ENCODE measurements at places on chromosomes 11 and 22.

- DNase-seq, result no peak
Observed at GRCh38 chr11:50088231-50088630, 55.6 kb downstream of the OR4C45 start.

DNA sequence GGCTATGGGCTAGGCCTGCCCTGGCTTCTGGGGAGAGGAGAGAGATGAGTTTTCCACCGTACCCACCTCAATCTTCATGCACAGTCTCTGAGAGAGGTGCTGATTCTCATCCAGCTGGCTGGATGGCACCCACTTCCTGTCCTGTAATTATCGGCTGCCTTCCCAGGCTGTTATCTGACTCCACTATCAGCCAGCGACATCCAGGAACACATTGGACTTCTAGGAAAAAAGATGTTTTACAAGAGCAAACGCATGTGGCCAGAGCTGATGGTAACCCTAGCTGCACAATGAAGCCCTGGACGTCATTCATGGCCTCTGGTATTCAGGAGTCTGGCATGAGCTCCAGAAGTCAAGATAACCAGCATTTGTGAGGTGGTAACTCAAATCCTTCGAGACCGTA is 137.4 kb downstream of the EHF start:
- no peak for DNase-seq

GRCh38 chr11:15114501-15115475 is at the start of gene INSC:
Gene INSC, plus strand, starts transcription at chr11:15114923. Its CDS starts 34,252 bp downstream, at chr11:15149175.
- DNase-seq, result no peak

DNA sequence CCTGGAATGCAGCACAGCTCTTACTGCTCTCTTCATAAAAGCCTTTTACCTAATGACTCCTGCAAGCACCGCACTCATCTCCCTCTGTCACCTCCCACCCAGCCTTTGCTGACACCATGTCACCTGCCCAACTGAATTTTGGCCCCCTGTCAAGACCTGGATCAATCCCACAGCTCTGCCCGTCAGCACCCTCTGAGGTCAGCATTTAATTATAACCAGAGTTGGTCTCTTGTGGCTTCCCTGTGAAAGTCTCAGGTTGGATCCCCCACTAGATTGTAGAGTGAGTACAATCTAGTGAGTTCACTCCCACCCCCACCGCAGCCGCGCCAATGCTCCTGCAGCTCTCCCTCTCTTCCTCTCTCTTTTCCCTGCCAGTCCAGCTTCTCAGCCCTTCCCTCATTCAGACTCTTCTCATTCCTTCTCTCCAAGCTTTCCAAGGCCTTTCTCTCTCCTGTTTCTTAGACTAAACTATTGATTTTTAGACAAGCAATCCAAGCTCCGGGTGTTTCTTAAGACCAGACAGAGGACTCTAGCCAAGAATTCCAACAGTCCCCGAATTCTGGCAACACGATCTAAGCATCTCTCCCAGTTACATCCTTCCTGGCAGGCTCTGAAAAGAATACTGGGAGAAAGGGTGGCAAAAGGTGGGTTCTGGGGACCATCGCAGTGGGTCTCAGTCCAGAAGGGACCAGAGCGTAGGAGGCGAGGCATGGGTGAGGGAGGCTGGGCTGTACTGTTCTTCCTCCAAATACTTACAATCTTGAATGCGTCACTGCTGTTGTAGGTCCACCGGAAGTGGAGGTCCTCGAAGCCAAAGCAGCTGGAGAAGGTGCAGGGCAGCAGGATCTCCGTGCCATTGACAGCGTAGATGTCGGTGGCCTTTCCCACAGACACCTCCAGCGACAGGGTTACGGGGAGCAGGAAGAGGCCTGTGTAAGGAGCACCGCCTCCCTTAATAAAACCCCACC is 8.0 kb downstream of the SCN4B start:
- DNase-seq, result no peak

- no peak for DNase-seq
Observed at GRCh38 chr11:116180806-116181600, 591.8 kb downstream of the BUD13 start.

- peak; percentile 41 for DNase-seq
Observed at GRCh38 chr11:86151174-86152005, 82.5 kb upstream of the PICALM start.

DNA sequence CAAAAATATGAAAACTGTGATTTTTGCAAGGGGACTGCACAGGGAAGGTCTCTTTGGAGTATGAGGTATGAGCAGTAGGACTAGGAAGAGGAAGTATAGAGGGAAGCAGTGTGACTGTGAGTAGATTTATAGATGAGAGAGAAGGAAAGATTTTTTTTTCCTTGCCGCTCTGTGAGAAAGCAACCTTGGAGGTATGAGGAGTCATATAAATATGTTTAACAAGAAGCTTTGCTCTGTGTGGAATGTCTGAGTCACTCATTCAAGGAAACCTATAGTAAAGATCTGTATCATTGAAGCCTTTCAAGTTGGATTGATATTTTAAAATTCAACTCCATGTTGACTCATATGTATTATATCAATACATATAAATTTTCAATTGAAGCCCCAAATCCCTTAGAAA is 26.2 kb downstream of the DNHD1 start:
- peak; percentile 79 for DNase-seq

- peak; percentile 79 for DNase-seq
Observed at GRCh38 chr11:64566042-64566914, 24.7 kb upstream of the SLC22A12 start.

- no peak for DNase-seq
Observed at GRCh38 chr11:33040033-33040861, 875 bp downstream of the TCP11L1 start.

GRCh38 chr11:2653198-2653551 is 46.6 kb downstream of the KCNQ1OT1 start:
- DNase-seq, result no peak

GRCh38 chr11:89452780-89453179 is 38.4 kb downstream of the NOX4 start:
- no peak for DNase-seq

GRCh38 chr11:74957937-74958629 is 9.0 kb downstream of the SPCS2 start:
- no peak for DNase-seq

GRCh38 chr11:126914941-126915340 is 85.6 kb downstream of the KIRREL3 start:
- peak; percentile 87 for DNase-seq

- no peak for DNase-seq
Observed at GRCh38 chr11:45141171-45141570, 5.3 kb upstream of the PRDM11 start.

DNA sequence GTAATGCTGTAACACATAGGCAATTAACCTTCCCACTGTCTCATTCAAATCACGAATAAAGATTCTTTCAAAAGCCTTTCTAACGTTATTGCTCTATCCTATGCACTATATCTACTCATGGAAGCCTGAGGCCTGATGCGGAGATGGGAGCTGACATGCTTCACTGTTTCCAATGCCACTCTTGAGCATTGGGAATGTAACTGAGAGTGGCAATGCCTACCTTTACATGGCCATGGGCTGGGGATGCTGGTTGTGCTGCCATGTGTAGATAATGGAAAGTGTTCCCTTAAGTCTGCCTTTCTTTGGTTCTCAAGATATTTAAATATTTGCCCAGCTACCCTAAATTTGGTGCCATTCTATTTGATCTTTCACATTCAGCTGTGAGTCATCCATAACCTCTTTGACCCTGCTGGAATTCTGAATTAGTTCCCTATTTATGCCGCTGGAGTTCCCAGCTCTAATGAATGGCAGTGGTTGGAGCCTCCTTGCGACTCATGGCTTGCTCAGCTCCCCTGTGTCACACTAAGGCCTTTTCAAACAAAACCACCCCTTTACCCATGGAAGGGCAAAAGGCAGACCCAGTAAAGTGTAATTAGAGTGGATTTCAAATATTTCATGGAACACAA is 21.4 kb upstream of the DKK3 start:
- peak; percentile 60 for DNase-seq

DNA sequence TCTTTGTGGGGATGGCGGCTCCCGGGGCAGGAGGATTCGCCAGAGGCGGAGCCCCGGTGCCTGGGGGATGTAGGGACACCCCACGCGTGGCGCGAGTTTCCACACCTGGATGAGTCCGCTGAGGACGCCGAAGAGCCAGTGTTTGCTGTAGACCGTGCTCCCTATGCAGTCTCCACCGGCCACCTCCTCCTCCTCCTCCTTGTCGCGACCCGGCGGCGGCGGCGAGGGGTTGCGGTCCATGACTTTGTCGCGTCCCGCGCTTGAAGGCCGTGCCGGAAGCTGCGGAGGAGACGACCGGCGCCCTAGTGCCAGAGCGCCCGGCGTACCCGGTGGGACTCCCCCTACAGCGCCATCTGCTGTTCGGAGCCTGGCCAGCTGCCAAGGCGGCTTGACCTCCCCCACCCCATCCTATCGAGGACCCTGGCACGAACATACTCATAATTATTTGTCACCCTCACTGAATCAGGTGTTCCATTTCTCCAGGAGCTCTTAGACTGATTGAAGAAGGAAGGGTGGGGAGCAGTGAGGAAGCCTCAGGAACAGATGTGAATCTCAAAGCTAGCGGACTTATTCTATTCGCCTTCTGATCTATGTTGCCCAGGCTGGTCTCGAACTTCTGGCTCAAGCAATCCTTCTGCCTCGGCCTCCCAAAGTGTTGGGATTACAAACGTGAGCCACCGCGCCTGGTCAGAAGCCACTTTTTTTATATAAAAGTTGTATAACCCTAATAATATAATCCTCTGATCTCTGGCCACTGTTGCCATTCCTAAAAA is at the start of gene SAAL1:
Gene SAAL1, minus strand, starts transcription at position 281 of the 773 bp plus-strand sequence. Its CDS starts 41 bp downstream, at position 240.
- peak; percentile 83 for DNase-seq

GRCh38 chr11:27977031-27977430 is 130.9 kb downstream of the KIF18A start:
- peak; percentile 46 for DNase-seq

DNA sequence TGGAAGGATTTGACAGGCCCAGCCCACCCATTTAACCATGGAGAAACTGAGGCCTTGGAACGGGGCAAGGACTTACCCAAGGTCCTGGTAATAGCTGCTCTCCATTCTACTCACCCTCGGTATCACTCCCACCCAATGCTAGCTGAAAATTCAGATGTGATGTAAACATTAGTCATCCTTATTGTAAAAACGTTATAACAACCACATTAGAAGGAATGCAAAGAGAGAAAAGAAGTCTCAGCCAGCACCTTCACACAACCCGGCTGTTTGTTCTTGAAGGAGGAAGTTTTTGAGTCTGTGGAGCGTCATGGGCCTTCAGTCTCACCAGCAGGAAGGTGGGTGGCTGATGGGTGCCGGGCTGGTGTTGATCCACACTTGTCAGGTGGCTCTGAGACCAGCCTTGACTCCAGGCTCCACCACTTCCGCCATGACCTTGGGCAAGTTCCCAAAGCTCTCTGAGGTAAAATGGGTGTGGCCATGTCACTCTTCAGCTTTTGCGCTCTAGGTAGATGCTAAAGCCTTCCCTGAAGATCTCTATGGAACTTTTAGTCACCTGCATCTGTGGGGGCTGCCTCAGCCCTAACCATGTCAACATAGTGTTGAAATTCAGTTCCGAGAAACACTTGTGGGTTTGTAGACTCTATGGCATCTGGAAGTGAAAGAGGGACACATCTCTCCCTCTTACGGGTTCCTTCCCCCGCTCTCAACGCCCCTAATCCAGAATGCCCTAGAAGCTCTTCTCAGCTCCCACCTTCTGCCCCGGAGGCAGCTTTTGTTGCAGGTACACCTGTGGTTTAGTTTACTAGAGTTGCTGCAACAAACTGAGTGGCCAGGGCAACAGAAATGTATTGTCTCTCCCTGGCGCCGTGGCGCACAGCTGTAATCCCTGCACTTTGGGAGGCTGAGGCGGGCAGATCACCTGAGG is 14.8 kb downstream of the CD6 start:
- DNase-seq, result peak; percentile 36

DNA sequence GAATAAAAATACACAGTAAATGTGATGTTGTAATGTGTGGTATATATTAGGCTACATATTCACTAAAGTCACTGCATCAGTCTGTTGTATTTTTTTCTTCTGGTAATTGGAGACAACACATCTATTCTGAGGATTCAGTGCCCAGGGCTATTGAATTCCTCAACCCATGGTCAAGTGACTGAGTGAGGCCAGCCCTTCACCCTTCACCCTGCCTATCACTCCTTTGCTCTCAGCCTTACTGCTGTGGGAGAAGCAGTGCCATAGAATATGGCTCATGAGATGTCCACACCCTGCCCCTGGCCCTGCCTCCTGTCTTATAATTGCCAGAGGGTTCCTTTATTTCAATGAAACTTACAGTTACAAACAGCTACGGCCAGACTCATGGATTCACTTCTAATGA is 295.6 kb downstream of the NTM start:
- no peak for DNase-seq

- DNase-seq, result peak; percentile 87
Observed at GRCh38 chr22:35555483-35555890, 14.9 kb downstream of the RASD2 start.

GRCh38 chr11:35655254-35655653 is 7.3 kb upstream of the TRIM44 start:
- DNase-seq, result no peak

- no peak for DNase-seq
Observed at GRCh38 chr11:22786475-22786874, 43.1 kb downstream of the SVIP start.

DNA sequence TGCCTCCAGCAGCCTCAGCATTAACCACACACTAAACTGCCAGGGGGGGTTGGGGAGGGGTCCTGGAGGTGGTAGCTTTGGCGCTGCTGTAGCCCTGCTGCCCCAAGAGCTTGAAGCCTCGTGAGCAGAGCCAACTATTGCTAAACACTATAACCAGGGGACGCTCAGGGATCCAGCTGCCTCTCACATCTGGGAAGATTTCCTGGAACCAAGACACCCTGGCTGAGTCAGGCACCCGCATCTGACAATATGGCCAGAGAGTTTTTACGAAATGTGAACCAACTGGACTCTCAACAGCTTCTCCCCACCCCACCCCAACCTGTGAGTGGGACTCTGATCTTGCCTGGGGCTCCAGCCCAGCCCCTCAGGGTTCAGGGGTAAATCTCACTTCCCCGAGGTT is 14.3 kb downstream of the C1QTNF6 start:
- DNase-seq, result peak; percentile 47

DNA sequence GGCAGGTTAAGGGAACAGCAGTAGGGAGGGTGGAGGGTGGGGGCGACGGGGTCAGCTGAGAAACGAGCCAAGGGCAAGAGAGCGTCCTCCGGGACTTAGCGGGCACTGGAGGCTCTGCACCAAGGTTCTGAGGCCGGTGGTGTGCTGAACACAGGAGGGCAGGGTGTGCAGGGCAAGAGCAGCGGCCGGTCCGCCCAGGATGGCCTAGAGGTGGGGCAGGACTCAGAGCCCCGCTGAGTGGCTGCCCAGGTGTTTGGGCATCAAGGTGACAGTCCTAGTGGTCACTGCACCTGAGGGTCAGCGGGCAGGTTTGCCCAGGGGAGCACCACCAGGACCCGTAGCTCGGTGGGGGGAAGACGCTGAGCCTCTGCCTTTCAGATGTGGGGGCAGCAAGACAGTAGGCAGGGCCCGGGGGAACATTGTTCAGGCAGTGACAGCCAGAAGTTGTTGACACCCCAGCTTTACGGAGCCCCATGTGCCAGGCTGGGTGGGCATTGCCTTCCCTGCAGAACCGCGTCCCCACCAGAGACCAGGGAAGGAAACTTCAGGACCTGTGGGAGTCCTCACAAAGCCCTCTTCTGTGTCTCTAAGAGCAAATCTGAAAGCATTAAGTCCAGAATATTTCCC is 4.5 kb upstream of the TTLL8 start:
- DNase-seq, result no peak

- no peak for DNase-seq
Observed at GRCh38 chr22:32539631-32540421, 65.2 kb downstream of the FBXO7 start.
